Activated CD4-positive, alpha-beta T cell treated with anti-CD3 and anti-CD28 coated beads for 36 hours (primary cell): ENCODE measurements at places on chromosomes 6 and 20. TPM values are rescaled to one million over a fixed set of nuclear protein-coding genes. Genes with fewer than 3 reads are reported as not detected.

Gene LY6G6D
- not detected for total RNA-seq

Gene SULF2
- total RNA-seq, result not detected

GRCh38 chr20:12098421-12098820 lies 180.7 kb downstream of the BTBD3 start:
- no peak for DNase-seq

GRCh38 chr20:20205862-20206236 lies 153.5 kb downstream of the CFAP61 start:
- DNase-seq, result no peak

DNA sequence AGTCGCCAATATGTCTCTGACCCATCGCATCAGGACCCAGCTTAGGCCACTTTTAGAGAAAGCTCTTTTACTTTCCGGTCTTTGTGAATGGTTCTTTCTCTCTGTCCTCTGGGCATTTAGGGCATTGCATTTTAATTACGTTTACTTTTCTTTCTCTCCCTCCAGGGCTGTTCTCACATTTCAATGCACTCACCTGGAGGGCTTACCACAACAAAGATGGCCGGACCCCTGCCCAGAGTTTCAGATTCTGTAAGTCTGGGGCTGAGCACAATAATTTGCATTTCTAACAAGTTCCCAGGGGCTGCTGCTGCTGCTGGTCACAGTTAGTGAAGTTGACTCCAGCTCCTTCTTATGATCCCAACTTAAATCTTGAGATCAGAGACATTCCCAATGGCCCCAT lies 3.0 kb downstream of the ANKRD66 start:
- no peak for DNase-seq
